ENCODE measurements at places on chromosomes 6 and 20. TPM values are rescaled to one million over a fixed set of nuclear protein-coding genes. Genes with fewer than 3 reads are reported as not detected.

GRCh38 chr6:298233-299103 lies 6.2 kb downstream of the DUSP22 start:
- H3K4me3 ChIP-seq = no peak overlapping the region
- H3K36me3 ChIP-seq = no peaks in the 10 kb centered on the region
- H3K4me1 ChIP-seq = peaks cover 45% of the 10 kb centered on the region
- no peak for DNase-seq
- no peaks in the 10 kb centered on the region for H3K27me3 ChIP-seq

DNA sequence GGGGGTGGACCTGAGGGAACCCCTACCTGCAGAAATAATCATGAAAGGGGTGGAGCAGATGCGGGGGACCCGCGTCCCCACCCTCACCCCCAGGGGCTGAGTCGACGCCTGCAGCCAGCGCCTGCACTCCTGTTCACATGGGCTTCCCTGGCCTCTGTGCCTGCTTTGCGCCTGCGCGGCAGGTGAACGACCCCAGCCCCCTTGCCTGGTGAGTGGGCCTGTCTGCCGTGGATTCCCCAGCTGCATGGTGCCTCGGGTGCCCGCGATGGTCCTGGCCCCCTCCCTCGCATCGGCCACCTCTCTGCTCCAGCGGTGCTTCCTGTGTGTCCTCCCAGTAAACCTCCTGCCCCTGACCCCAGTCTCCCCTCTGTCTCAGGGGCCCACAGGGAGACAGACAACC lies 18.8 kb upstream of the NTSR1 start:
- peaks cover 2% of the 10 kb centered on the region for H3K4me1 ChIP-seq
- H3K36me3 ChIP-seq = no peaks in the 10 kb centered on the region
- no peak for DNase-seq
- H3K27ac ChIP-seq = no peak overlapping the region
- no peaks in the 10 kb centered on the region for H3K27me3 ChIP-seq

DNA sequence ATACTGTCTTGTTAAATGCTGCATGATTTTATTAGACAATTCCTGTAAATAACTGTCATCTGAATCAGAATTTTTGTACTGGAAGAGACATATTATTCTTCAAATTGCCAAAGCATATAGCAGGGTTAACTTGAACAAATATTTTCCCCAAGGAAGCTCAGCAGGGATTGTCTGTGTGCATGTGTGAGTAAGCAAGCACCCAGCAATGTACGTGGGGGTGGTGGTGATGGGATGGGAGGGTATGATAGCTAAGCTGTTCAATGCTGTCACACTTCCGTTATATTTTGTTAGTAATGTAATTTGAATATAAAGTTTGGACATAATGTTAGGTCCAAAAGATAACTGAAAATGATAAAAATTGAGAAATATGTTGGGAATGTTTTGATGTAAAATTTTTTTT lies 118.1 kb downstream of the MYB start:
- H3K36me3 ChIP-seq = no peaks in the 10 kb centered on the region
- DNase-seq = no peak
- H3K4me1 ChIP-seq = no peaks in the 10 kb centered on the region
- H3K27ac ChIP-seq = no peak overlapping the region
- no peak overlapping the region for H3K4me3 ChIP-seq
- H3K27me3 ChIP-seq = no peaks in the 10 kb centered on the region

RAET1L gene
- total RNA-seq = not detected

GRCh38 chr6:158503222-158503621 lies 56.7 kb upstream of the TMEM181 start:
- H3K27me3 ChIP-seq = no peaks in the 10 kb centered on the region
- H3K27ac ChIP-seq = no peak overlapping the region
- DNase-seq = no peak

DNA sequence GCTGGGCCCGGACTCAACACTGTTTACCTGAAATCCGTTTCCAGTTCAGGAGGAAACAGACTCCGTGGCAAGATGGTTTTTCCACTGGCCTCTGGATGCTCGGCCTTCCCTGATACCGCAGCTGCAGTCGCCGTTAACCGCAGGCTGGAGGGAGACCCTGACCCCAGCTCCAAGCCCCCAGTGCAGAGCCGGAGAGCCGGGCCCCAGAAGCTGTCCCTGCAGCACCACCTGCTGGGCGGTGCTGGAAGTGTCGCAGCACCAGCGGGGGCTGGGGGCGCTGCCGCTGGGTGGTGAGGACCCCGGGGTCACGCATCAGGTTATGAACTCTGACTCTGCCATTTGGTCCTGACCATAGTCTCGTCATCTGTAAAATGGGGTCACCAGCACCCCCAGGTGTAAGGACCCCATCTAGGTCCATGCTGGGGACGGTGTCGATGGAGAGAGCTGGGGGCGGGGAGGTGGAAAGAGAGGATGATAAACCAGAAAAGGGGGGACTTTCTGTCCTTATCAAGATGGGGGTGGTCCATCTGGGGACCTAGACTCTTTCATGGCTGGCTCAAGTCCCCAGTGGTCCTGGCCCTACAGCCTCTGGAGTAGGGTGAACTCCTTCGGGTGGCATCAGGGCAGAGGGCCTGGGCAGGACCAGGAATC lies 20.8 kb upstream of the CHRNA4 start:
- H3K4me1 ChIP-seq = no peaks in the 10 kb centered on the region
- H3K4me3 ChIP-seq = no peak overlapping the region

LY6G6F gene
- total RNA-seq = not detected

- H3K36me3 ChIP-seq = peaks cover 27% of the 10 kb centered on the region
- DNase-seq = no peak
- H3K4me3 ChIP-seq = no peak overlapping the region
- no peaks in the 10 kb centered on the region for H3K27me3 ChIP-seq
These were observed 86.2 kb downstream of the RAMACL start for GRCh38 chr6:166500246-166500645.

GSTA3 gene
- total RNA-seq = not detected

CITED2 gene
- total RNA-seq = 269 TPM

GRCh38 chr6:137705160-137706082 lies 161.6 kb upstream of the TNFAIP3 start:
- DNase-seq = peak; percentile 67
- H3K27me3 ChIP-seq = no peaks in the 10 kb centered on the region
- H3K4me3 ChIP-seq = no peak overlapping the region
- H3K27ac ChIP-seq = no peak overlapping the region

POLR3F gene
- total RNA-seq = 12.8 TPM

All from thyroid gland (tissue), 4 donors.